Astrocyte of the hippocampus (primary cell): ENCODE measurements at places on chromosomes 7 and 10.

- DNase-seq: no peak
Measured at GRCh38 chr7:32564542-32564941, 69.3 kb downstream of the AVL9 start.

- DNase-seq: no peak
Measured at GRCh38 chr7:102096012-102096332, 190.7 kb upstream of the SH2B2 start.

- no peak for DNase-seq
Measured at GRCh38 chr10:89164080-89164479, 43.0 kb downstream of the CH25H start.

GRCh38 chr10:86419101-86419500 is 52.5 kb upstream of the GRID1 start:
- DNase-seq: no peak

GRCh38 chr7:132705146-132705545 is 128.9 kb upstream of the PLXNA4 start:
- no peak for DNase-seq

DNA sequence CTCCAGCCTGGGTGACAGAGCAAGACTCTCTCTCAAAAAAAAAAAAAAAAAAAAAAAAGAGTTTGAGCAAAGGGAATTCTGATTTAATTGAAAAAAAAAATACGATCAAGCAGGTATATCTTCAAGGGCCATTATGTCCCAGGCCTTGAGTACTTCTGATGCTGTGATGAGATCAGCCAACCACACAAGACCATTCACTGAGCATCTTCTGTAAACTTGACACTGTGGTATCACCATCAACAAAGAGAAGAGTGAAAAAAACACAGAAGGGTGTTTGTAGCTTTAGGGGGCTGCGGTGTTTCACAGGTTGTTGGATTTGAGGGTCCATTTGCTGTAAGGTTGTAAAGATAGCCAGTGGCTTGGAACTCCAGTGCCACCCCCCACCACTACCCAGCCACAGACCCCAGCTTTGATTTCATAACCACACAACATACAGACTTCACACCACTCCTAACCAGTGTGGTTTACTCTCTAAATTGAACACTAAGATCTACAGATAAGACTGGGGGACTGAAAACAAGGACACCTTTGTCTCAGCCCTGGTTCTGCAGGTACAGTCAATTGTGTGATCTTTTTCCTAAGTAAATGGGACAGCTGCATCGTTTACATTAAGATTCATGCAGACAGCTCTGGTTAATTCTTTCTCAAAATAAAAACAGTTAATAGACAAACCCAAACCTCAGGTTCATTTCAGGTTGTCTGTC is 66.4 kb downstream of the CDC123 start:
- no peak for DNase-seq

DNA sequence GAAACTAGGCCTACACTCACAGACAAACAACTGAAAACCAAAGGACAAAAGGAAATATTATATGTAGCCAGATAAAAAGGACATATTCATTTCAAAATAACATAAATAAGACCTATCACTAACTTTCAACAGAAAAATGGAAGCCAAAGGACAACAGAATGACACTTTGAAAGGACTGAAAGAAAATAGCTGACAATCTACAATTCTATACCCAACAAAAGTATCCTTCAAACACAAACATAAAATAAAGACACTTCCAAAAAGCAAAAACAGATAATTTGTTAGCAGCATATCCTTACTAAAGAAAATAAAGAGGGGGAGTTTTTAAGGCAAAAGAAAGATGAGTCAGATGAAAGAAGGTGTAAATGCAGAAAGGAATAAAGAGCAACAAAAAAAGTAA is 7.9 kb upstream of the ZNF746 start:
- no peak for DNase-seq

DNA sequence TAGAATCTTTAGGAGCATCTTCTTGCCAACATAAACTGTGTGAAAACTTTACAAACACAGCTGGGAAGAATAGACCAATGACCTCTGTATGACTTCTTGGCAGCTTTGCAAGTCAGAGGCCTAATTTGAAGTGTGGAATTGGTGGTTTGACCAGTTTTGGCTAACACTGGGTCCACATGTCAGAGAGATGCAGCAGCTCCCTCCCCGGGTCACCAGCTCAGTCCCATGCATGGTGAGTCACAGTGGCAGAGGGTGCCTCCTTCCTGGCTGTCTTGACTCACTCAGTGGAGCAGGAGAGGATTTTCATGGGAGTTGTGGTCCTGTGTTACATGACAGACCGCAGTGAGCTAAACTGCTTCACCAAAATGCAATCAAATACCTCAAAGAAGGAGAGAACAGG is 8.2 kb upstream of the STARD3NL start:
- peak; percentile 92 for DNase-seq

DNA sequence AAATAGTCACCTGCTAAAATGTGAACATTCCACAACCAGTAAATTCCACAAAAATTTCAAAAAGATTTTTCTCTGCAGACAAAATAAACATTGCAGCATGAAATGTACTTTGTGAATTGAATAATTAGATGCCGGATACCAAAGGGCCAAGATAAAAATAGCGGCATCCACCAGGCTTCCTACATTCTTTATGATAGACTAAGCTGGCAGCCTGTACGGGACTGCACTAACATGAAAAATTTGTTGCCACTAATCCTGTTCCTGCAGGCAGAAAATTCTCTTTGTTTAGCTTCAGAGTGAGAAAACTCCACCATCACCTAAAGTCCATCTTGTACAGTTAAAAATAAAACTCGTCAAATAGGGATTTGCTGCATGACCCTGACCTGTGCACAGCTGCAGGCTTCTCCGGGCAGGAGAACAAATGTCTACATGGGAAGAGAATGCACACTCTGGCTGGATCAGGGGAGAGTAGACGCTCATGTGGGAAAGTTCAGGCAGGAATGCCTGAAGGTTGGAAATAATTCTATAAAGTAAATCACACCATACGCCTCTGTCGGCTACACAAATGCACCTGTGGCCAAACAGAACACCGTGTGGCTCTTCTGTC is 15.6 kb upstream of the ADO start:
- peak; percentile 63 for DNase-seq

DNA sequence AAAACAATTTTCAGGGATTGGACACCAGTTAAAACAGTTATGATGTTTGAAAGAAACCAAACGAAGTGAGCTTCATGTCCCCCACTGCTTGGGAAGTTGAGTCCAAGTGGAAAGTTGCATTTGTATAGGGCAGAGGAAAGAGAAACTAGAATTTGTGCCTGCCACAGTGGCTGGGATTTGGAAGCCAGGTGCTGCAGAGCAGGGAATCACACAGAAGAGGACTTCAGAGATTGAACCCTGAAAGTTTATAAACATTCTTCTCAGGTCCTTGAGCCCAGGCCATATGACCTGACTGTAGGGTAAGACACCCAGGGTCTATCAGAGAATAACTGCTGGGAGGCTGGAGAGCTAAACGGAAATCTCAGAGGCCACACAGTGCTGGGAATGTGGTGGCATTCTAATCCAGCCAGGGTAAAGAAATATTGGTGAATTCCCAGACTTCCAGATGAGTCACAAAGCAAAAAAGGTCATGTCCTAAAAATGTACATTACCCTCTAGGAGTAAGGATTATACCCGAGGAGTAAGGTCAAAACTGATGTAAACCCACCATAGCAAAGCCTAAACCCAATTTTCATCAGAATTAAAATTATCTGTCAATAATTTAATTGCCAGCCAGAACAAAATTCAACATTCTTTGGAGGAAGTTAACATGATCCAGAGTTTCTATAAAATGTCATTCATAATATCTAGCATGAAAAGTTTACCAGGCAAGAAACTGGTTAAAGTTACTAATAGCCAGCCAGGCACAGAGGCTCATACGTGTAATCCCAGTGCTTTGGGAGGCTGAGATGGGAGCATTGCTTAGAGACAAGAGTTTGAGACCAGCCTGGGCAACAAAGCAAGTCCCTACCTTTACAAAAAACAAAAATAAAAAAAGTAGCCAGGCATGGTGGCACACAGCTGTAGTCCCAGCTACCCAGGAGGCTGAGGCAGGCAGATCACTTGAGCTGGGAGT is 31.2 kb downstream of the TOMM7 start:
- DNase-seq: peak; percentile 62

GRCh38 chr7:30595436-30596013 is 847 bp downstream of the GARS1 start:
- peak; percentile 38 for DNase-seq

- DNase-seq: no peak
Measured at GRCh38 chr7:155244675-155245074, 53.0 kb upstream of the INSIG1 start.

DNA sequence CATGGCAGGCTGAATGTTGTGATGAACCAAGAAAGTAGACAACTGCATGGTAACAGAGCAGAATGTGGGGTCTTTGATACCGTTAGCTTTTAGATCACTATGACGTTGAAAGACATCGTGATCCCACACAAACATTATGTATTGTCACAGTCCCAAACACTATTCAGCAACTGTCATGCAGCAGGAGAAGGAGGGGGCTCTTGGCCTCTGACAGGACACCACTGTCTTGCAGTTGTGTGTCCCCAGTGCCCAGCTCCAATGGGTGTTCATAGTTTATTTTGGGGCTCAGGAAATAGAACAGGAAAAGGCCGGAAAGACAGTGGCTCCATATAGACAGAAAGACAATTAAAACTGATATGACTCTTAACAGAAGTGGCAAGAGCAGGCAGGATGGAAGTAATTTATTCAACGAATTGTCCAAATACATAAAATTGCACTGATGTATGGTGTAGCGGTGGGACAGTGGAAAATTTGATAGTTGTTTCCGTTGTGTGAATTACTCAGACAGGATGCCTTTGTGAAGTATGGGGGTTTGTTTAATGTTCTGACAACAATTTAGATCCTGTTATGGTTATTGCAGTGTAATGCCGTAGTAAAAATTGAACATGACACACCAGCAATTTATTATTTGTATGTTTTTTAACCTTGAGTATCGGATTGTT is 292.0 kb downstream of the LRMDA start:
- no peak for DNase-seq

GRCh38 chr10:30573721-30574431 is 55.7 kb downstream of the LYZL2 start:
- no peak for DNase-seq

DNA sequence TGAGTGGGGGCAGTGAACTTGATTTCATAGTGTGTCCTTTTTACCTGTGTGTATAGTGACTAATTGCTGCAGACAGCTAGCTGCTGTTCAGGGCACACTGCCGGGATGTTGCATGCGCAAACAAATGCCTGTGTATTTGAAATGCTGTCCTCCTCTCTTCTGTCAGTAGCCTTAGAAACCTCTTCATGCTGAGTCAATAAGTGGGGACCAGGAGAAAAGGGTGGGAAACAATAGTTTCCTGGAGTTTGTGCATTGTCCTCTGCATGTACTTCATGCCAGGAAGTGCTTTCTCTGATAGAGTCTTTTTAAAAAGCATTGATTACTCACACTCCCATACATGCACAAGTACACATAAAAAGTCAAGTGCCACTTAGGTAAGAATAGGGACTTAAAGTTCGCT is 1183.7 kb upstream of the CELF2 start:
- peak; percentile 19 for DNase-seq

GRCh38 chr10:57222603-57223002 is 861.5 kb upstream of the ZWINT start:
- no peak for DNase-seq

GRCh38 chr10:30436671-30437030 is 2.7 kb downstream of the MAP3K8 start:
- DNase-seq: peak; percentile 10

DNA sequence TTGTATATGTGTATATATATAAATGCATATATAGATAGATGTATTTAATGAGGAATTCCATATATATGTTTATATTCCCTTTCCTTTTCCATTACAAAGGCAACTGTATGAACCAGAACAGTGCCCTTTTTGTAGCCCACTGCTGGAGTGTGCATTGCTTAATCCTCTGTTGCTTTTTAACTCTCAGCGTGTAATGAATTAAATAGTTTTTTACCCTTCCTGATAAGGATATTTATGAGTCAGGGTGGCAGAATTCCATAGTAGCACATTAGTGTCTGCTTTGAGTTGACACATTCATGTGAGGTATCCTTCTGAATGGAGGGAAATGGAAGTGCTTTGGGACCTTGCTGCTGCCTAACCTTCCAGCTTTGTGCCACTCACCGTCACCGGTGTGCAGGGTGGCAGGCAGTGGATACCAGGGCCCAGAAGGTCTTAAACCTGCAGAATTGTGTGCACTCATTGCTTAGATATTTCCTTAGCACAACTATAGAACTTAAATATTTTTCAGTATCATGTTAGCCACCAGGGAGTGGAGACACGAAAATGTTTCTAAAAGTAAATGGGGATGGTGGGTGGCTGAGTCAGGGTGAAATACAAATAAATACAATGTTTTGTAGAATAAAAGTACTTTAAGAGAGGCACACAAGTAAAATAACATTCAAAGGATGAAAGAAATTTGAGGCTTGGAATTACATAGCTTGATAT is 117.9 kb downstream of the SND1 start:
- DNase-seq: peak; percentile 56

- no peak for DNase-seq
Measured at GRCh38 chr7:16930946-16931345, 49.2 kb upstream of the AGR3 start.

DNA sequence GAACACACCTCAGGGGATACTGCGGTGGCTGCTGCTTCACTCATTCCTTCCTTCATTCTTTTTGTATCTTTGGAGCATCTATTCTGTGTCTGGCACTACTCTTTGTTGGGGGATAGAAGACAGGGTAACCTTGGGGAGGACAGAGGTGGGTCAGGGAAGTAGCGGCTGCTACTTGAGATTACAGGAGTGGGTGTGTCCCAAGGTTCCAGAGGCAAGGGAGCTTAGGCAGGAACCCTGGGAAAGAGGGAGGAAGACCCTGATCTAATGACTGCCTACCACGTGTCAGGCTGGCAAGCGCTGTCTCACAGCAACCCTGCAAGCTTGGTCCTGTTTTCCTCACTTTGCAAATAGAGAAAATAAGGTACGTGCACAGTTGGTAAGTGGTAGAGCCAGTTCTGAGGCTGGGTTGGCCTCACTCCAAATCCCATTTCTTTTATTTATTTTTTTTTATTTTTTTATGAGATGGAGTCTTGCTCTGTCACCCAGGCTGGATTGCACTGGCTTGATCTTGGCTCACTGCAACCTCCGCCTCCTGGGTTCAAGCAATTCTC is 985.9 kb upstream of the ZNF722 start:
- DNase-seq: no peak

GRCh38 chr10:43229208-43230061 is 37.4 kb downstream of the RASGEF1A start:
- DNase-seq: peak; percentile 37

DNA sequence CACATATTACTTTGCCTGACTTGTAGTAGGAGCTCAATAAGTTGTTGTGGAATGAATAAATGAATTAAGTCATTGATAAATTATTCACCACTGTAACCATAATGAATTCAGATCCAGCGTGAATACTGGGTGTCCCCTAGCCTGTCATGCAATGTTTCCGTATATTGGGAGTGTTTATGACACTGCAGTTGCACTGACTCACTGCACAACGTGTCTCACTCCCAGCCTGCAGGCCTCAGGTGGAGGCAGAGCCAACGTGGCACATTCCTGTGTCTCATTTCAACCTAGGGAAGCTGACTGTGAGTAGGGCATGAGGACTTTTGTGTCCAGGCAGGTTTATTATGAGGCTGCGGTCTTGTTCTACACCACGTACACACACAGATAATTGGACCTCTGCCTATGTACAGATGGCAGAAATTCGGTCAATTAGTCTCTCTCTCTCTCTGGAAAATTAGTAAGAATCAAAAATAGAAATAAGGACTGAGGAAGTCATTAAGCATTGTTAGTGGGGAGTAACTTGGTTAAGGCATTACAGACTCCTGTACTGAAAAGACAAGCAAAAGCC is 299.1 kb upstream of the IGFBP3 start:
- peak; percentile 65 for DNase-seq
